ENCODE measurements at places on chromosomes 1 and 21.

GRCh38 chr1:53051676-53052075, 10.3 kb upstream of the PODN start:
- DNase-seq = no peak

DNA sequence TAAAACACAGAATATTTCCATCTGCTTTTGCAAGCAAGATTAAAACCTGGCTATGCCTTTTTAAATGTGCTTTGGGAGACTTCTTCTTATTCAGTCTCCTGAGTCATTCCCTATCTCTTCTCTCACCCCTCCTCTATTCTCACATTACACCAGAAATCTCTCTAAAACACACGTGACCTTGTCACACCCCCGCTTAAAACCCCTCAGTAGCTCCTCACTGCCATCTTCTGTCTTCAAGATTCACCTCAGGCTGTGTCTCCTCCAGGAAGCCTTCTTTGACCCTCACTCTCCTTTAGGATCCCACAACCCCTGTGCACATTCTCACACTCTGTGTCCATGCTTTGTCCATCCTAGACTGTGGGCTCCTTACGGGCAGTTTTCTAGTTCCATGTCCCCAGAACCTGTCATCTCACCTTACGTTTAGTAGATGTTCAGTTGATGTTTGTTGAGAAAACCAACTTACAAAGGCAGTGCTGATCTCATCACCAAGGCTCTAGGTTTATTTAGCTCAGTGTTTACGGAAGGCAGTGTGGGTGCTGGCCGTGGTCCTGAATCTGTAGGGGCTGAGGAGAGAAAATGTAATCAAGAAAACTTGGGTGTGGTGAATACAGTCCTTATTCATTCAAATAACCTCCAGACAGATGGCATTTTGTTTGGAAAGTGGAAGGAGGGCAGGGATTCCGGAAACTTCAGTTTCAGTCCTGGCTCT, 143.5 kb downstream of the DMRTA2 start:
- DNase-seq = no peak

- no peak for DNase-seq
Observed at GRCh38 chr1:201346337-201346939, 31.0 kb downstream of the TNNT2 start.

GRCh38 chr1:14941864-14942263, 211.7 kb upstream of the TMEM51 start:
- no peak for DNase-seq

- DNase-seq = no peak
Observed at GRCh38 chr1:214557952-214558735, 6.7 kb upstream of the PTPN14 start.

- peak; percentile 12 for DNase-seq
Observed at GRCh38 chr1:44609412-44609767, 64.9 kb downstream of the TMEM53 start.

- DNase-seq = no peak
Observed at GRCh38 chr1:54542962-54543539, 5.0 kb upstream of the ACOT11 start.

DNA sequence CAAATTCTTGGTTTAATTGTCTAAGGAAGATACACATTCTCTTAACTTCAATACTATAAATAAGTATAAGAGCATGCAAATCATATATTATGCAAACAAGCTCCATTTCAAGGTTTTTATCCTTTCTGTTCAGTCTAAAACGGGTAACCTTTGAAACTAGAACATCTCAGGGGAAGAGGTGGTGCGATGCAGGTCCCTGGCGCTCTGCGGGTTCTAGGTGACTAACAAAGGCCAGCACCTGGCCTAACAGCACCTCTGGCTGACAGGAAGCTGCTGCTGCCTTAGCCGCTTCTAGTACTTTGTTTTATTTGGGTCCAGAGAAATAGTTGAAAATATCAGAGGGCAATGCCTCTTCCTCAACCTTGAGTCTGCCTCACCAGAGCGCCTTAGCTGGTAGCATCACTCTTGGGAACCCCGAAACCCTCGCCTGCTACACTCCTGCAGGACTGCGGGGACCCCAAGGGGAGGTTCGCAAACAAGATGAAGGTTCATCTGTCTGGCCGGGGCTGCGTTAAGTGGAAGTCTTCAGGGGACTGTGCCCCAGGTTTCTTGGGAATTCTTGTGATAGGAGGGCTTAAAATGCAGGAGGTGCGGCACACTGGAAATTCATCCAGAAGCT, 45.5 kb downstream of the PRDM15 start:
- DNase-seq = no peak

- no peak for DNase-seq
Observed at GRCh38 chr1:145995964-145996432, 381 bp downstream of the TXNIP start.

GRCh38 chr1:230263568-230264195, 162.4 kb downstream of the PGBD5 start:
- no peak for DNase-seq

DNA sequence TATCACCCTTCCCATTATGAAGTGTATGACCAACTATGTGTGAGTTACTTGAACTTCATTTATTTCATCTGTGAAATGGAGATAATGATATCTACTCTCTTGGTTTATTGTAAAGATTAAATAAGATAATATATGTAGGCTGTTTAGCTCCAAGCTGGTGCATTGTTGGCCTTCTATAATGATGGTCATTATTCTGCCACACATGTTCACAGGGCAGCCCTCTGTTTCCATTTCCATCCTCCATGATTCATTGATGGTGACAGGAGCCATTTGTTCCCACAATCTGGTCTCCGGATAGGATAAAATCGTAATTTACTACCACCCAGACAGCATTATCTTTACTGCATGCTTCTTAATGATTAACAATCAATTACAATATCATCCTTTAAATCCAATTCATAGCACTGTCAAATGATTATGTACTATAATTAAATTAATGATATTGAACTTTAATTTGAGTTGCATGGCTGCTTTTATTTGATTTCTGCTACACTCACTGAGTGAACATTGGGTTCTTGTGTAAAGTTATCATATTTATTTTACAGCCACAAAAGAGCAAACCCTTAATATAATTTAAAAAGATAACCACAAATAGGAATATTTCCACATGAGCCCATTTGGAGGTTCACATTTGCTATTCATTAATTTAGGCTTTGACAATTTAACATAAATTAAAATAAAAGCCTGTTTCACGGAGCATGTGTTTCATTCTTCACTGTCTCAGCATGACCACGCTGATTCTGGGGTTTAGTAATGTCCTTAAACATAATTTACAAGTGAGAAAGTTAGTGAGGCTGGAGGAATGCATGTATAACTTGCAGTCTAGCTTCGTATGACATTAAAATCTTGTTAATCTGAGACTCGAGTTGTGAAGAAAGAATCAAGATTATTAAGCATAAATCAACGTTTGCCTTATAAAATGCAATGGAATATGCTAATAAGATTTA, 596.4 kb upstream of the ZRANB2 start:
- DNase-seq = no peak

DNA sequence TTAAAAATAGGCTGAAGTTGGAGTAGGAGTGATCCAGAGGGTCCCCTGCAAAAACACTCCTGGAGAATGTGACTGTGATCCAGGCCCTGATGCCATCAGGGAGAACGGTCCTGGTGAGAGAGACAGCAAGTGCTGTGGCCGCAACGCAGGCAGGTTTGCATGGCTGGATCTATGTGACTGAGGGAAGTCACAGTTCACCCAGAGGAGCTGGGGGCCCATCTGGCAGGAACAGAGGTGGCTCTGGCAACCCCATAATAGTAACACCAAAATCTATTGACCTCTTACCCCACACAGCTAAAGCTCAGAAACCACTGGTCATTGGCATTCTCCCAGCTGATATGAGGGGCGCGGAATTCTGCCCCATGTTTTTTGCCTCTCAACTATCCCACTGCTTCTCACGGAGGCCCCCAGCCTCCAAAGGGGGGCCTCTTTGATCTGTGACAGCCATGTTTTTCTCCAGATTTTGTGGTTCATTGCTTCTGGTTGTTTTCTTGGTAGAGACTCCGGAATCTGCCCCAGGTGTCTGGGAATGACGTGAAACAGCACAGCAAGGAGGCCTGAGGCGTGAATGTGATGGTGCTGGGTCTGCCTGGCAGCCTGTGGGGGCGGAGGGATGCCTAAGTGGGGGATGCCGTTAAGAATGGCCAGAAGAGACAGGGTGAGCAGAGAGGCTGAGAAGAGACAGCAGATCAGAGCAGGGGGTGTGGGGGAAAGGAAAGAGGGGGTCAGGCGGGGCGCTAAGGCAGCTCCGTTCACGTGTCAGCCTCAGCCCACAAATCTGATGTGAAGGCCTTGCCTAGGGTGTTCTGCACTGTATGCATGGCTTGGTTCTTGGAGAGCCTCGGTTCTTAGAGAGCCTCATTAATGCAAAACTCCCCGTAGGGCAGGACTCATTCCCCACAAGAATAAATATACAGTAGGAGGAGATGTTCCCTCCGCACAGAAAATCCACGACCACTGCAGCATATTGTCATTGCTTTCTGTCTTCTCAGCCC, 23.5 kb downstream of the CASP9 start:
- DNase-seq = no peak

DNA sequence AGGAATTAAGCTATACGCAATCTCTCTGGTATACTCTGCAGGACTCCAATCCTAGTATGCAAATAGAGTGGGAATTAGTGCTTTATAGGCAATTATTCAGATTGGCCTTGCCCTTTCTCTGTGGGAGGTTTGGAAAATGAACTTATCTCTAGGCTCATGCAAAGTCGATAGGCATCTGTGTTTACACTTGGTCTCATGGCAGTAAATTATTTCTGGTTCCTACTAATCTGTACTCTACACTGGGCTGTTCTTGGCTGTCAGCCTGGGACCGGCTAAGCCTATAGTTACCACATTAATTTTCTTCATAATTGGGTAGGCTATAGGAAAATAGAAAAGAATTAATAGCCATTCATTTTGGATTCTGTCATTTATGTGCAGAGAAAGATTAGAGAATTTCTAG, 544.6 kb downstream of the AMY1C start:
- no peak for DNase-seq

GRCh38 chr1:818618-819291, 105.0 kb upstream of the SAMD11 start:
- no peak for DNase-seq

- DNase-seq = no peak
Observed at GRCh38 chr1:158728510-158729225, 8.1 kb upstream of the OR6K3 start.

DNA sequence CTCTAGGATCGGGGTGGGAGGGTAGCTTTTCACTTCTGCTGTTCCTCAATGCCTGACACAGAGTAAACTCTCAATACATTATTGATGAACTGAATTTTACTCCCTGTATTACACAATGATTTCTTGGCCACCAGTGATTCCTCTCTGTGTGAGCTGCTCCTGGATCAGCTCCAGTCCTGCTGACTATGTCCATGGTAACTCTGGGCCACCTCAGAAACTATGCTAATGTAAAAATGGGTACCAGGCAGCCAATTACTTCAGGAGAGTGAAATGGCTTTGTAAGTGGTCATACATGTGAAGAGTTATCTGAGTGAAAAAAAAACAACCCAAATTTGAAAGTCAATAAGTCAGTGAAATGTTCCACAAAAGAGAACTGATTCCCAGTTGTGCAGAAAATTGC, 311.0 kb downstream of the KCNH1 start:
- no peak for DNase-seq

DNA sequence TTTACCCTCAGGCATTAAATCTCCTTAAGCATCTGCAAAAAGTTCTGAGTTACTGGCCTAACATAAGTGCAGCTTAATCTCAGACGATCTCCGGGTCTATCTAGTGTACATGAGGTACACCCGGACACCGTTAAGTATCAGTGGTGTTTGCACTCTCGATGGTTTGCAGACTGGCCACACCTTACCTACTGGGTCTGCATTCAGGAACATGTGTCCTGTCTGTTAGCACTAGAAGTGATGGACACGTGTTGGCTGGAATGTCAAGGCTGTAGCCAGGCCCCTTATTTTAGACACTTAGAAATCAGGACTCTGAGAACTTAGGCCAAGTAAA, 783 bp upstream of the AGL start:
- DNase-seq = no peak

GRCh38 chr1:161313554-161314200, 504 bp upstream of the SDHC start:
- no peak for DNase-seq

- no peak for DNase-seq
Observed at GRCh38 chr1:89723863-89724262, 90.9 kb downstream of the LRRC8C start.

DNA sequence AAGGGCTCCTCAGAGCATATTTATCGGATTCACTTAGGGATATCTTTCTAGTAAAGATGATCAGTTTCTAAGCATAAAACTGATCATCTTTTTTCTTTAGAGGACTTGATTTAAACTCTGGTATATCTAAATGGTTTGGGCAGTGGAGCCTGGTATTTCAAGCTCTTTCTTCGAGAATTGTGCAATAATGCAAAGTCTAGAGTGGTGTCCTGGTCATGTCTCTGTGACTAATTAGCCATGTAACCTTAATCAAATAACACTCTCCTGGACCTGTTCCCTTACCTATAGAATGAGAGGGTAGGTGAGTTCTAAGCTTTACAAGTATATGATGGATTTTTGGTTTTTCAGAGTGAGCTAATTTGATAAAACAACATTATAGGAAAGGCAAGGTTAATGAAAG, 225.2 kb downstream of the RPS6KC1 start:
- DNase-seq = no peak

DNA sequence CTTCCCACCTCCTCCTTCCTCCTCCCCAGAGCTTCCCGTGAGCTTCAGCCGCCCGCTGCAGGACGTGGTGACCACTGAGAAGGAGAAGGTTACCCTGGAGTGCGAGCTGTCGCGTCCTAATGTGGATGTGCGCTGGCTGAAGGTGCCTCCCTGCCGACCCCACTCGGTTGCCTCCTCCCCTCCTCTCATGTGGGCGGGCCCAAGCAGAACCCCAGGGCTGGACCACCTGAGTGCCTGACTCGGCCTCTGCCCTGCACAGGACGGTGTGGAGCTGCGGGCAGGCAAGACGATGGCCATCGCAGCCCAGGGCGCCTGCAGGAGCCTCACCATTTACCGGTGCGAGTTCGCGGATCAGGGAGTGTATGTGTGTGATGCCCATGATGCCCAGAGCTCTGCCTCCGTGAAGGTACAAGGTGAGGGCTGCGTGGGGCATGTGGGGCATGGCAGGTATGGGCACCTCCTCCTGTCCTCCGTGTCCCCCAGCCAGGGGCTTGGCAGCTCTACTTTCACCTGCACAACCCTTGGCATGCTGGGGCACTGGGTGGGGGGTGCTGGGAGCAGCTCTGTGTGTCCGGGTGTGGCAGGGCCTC, 69.2 kb downstream of the OBSCN start:
- no peak for DNase-seq

DNA sequence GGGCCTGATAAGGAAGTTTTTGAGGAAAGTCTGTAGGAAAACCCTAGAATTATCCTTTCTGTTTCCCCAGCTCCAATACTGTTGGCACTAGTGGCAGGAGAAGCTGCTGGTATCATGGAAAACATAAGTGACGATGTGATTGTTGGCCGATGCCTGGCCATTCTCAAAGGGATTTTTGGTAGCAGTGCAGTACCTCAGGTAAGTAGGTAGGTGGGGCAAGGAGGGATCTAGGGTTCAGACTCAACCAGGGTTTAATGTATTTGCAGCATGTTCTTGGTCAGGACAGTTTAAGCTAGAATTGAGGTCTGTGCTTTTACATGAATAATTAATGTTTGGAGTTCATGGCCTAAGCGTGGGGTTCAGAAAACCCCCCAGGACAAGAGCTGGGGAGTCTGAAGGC, 62.1 kb downstream of the KDM1A start:
- DNase-seq = no peak
